ENCODE measurements at places on chromosomes 5 and 9.
A peak's percentile ranks its signal among the peaks of the same experiment; 100 is the strongest.

DNA sequence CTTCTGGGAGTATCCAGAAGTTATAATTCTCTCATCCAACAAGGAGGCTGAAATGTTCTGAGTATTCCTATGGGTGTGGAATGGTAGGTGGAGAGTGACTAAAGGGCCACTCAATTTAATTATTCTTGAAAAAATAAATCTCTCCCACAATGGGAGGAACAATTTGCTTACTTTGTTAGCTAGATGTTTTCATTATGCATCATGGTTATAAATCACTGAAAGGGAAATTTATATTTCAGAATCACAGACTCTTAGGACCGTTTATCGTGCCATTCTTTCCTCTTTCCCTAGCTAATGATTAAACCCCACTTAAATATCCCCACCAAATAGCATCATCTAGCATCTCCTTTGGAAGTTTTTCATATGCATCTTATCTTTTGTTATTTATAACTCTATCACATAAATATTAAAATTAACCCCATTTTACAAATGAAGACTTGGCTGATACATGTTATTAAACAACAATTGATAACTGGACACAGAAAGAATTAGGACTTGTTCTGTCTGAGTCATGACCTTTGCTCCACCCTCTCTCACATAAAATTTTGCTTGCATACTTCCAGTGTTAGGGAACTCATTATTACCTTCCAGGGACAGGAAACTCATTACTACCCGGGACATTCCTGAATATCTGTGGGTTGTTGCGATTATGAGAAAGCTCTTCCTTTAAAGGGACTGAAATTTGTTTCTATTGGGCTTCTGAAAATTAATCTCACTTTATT, 94.9 kb upstream of the NMUR2 start:
- DNase-seq, result no peak

DNA sequence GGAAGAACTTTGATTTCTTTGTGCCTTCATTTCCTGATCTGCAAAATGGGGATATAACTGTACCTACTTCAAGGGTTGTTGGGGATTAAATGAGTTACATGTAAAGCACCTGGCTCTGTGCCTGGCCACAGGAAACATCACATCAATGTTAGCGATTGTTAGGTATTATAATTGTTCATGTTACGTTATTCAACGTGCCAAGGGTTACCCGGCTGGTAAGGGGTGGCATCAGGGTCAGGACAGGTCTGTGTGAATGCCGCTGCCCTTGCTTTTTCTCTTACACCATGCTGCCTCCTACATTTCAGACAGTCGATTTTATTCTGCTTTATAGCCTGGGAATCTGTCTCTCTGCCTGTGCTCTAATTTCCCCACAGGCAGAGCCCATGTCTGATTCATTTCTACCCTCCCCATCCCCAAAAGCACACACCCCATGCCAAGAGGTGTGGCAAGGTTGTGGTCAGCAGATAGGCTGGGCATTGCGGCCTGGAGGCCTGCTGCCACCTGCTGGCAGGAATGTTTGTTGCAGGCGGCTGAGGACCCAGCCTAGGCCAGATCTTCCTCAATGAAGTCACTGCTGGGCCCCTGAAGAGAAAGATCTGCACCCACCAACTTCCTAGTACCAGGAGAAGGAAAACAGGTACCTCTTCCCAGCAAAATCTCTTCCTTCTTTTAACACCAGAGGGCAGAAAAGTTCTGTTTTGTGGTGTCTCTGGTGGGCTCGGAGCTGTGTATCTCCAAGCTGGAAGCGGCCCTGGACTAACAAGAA, 5.3 kb downstream of the ANKS6 start:
- DNase-seq, result no peak

DNA sequence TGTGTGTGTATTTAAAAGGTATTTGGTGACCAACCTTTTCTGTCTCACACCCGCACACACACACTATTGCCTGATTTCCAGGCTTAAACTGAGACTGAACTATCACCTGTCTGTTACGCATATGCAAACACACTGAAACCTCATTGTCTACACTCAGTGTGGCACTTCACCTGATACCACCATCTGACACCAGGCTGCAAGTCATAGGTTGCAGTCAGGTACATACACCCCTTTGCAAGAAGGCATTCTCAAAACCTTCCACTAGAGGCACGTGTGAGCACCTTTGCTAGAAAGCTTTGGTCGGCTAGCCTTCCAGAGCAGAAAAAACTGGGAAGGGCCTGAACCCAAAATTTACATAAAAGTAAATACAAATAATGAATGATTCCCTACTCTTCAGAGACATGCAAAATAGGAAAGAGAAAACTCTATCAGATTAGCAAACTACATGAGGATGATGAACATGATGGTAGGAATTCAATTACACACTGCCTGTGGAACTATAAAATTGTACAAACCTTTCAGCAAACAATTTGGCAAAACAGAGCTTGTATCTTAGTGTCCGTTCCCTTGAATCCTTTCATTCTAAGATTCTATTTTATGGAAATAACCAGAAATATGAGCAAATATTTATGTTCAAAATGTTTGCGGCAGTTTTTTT, 5.9 kb upstream of the FOXD1 start:
- peak; percentile 56 for DNase-seq

GRCh38 chr5:79750611-79751510, 61.2 kb downstream of the CMYA5 start:
- no peak for DNase-seq

DNA sequence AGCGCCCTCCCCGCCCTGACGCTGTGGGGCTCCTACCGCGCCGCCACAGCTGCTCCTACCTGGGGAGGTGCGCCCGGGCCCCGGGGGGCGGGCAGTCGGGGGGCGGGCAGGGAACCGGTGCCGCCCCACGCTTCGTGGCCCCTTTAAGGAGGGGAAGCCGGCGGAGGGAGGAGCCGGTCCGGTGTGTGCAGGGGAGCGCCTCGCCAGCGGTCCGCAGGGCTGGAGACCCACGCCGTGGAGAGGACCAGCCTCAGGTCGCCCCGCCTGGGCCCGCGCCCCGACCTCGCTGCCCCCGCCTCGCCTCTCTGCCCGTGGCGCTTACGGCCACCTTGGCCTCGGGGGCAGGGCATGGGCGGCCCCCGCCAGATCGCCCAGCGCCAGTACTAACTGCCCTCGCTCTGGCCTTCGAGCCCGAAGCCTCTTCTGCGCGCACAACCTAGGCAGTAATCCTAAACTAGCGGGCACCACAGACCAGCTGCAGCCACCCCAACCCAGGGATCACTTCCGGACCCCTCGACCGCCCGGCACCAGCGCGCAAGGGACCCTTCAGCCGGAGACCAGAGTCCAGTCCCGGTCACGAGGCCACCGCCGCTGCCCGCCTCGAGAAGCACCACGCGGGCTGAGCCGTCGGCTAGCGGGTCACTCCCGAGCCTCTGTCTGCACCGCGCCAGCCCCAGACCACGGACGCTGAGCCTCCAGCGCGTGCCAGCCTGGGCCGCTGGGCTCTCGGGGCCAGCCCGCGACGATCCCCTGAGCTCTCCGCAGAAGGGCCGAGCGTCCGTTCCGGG, at the start of gene FOXE1:
TSS of gene FOXE1 (plus strand) at position 171 of the 788 bp plus-strand sequence. CDS start 689 bp downstream, outside the sequence.
- no peak for DNase-seq

DNA sequence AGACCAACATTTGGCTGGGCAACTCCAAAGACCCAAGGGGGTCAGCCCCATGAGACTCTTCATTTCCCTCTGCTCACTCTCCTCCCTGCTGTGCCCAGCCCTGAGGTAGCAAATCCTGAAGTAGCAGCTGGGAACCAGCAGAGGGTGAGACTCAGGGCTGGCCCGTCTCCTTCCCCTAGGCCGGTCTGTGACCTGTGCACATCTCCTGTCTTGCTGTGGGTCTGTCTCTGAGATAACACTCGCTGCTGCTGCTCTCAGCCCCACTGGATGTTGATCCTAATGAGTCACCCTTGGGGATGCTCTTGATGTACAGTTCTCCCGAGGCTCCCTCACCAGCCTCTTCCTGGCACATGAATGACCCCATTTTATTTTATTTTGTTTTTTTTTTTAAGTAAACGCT, 7.3 kb upstream of the OR2V1 start:
- DNase-seq, result no peak

DNA sequence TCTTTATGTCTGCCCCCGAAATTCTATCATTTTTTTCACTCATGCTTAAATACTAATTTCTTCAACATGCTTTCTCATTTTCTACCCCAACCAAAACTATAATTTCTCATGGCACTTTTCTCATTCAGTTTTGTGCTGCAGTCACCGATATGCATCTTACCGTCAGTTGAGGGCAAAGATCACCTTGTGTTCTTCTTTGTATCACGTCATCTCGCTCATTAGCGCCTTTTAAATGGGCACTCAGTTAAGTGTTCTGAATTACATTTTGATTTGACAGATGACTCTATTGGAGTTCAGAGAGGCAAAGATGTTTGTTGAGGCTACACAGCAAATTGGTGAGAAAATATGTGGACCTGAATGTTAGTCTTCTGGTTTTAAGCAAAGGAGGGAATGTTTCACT, 211.7 kb upstream of the GLRA1 start:
- DNase-seq, result no peak

DNA sequence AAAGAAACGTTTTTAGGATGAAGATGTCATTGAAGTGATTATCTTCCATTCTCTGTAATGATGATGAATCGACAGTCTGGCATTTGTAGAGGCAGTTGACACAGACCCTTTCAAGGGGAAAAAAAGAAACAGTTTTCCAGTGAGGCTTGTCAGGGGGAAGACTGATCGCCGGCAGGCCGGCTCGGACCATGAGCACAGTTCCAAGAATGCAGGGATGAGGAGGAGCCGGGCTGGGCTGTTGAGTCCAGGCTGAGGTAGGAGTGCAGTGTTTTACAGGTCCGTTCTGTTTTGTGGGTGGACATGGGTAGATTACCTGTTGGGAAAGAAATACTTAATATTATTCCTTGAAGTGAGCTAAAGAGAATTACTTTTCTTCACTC, 194.6 kb downstream of the AOPEP start:
- DNase-seq, result no peak

GRCh38 chr5:73312872-73313510, 135.6 kb downstream of the FOXD1 start:
- no peak for DNase-seq

DNA sequence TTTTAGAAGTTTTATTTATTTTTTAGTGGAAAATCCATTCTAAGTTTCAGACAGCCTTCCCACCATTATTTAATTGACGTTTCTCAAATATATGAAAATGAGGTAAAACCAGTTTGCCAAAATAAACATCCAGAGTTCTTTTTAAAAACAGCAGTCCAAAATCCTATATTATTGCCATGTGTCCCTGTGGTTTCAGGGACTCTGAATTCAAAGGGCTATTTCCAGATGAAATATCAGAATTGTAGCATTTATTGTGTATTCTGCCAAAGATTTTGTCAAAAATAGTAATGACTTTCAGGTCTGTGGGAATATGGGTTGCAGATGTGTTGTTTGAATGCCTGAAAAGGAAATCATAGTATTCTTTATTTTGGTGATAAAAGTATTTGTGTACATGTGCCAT, 41.6 kb downstream of the XRCC4 start:
- no peak for DNase-seq

GRCh38 chr9:123887837-123888236, 42.1 kb downstream of the DENND1A start:
- DNase-seq, result no peak

- DNase-seq, result peak; percentile 2
Measured at GRCh38 chr5:9156282-9156681, 389.6 kb downstream of the SEMA5A start.

DNA sequence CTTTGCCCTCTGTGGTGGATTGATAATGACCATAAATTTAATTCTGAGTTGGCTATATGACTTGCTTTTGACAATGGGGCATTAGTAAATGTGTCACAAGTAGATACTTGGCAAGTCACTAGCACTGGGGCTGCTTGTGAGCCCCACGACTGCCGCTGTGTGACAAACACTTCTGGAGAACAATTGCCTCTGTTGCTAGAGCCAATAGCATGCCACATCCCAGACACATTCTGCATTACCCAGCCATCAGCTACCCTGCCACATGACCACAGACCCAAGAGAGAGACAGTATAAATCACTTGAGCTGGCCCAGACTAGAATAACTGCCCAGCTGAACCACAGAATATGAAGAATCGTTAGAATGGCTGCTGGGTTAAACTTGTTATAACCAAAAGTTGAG, 753.2 kb upstream of the DMAC1 start:
- no peak for DNase-seq

DNA sequence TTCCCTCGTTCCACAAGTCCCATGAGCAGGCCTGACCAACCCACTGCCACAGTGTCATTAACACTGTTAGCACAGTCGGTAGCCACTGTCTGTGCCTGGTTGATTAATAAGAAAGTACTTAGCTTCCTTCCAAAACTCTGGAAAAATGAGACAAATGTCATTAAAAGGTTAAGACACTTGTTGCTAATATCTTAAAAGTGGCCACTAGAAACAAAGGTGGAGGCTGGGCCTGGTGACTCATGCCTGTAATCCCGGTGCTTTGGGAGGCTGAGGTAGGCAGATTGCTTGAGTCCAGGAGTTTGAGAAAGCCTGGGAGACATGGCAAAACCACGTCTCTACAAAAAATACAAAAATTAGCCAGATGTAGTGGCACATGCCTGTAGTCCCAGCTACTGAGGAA, 194.0 kb downstream of the PDZD2 start:
- DNase-seq, result no peak

- no peak for DNase-seq
Measured at GRCh38 chr5:127870914-127871313, 167.7 kb downstream of the CCDC192 start.

GRCh38 chr5:79229357-79230174, 6.4 kb upstream of the JMY start:
- DNase-seq, result no peak

GRCh38 chr9:28024676-28025075, 451.4 kb upstream of the C9orf72 start:
- no peak for DNase-seq
